AG09319 (cell line): ENCODE measurements at places on chromosomes 3 and 15.

- no peak for DNase-seq
Measured at GRCh38 chr3:52277071-52277964, 1.1 kb downstream of the WDR82 start.

DNA sequence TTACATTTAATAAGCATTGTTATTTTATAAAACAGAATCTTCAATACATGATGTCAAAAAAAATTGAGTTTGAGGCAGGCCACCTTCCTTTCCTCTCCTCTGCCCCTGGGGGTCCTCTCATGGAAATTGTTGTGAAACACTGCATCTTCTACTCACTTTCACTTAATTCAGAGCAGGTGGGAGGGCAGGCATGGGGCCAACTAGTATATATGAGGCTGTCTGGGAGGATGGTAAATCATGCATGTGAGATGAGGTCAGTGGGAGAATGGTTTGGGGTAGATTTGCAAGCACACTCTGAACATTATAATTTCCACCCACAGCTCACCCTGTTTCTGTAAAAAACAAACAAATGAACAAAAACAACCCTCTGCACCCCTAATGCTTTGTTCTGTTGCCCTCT lies 10.4 kb upstream of the CCDC14 start:
- DNase-seq, result no peak

- DNase-seq, result no peak
Measured at GRCh38 chr3:77373619-77374018, 333.7 kb downstream of the ROBO2 start.

- DNase-seq, result no peak
Measured at GRCh38 chr15:99478977-99479376, 86.8 kb upstream of the MEF2A start.

- DNase-seq, result no peak
Measured at GRCh38 chr3:173886-174285, 22.7 kb upstream of the CHL1 start.

DNA sequence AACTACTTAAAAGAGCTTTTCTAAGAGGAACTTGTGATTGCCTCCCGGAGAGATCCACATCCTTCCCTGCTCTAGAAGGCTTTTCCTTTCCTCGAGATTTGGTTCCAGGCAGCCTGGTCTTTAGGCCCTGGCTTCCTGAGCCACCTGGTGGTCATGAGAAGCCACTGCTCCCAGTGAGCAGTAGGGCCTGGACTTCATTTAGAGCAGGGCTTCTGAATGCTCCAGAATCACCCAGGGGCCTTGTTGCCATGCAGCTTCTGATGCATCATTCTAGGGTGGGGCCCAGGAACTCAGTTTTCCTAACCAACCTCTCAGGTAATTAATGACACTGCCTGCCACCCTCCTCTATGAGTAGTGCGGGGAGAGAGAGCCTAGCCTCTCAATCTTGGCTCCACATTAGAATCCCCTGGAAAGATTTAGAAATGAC lies 29.6 kb downstream of the PSMD6 start:
- DNase-seq, result peak; percentile 49

DNA sequence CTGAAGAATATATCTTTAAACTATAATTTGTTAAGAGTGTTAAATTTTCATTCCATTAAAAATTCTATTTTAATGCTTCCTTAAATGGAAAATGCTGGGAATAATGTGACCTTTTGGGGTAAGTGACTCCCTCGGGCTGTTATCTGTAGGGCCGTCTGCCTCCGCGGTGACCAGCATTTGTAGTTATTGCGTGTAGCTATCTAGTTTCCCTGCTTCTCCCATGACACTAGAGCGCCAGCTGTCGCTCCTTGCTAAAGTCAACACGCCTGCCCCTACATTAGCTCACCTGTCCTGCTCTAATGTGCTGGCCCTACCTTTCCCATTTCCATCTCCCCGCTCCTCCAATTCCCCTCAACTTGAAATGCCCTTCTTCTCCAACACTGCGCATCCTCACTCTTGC lies 12.4 kb upstream of the CHRM5 start:
- DNase-seq, result no peak

GRCh38 chr3:116238846-116239565 lies 206.3 kb downstream of the LSAMP start:
- no peak for DNase-seq

GRCh38 chr3:138351151-138351550 lies 2.8 kb downstream of the MRAS start:
- DNase-seq, result no peak

GRCh38 chr3:3778641-3779270 lies 20.5 kb upstream of the LRRN1 start:
- no peak for DNase-seq

- DNase-seq, result peak; percentile 40
Measured at GRCh38 chr3:59774634-59775033, 724.8 kb upstream of the CFAP20DC start.

DNA sequence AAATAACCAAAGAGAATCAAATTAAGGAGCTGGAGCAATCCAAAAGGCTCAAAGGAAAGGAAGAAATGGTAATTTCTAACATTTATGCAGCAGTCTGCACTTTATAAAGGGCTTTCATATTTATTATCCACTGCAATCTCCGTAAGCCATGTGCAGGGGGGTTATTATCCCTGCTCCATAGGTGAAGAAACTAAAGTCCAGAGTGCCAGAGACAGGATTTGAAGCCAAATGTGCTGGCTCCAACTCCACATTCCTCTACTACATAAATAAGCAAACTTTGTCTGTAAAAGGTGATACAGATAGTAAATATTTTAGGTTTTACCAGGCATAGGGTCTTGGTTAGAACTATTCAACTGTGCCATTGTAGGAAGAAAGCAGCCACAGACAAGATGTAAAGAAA lies 221.4 kb downstream of the MINAR1 start:
- DNase-seq, result no peak

DNA sequence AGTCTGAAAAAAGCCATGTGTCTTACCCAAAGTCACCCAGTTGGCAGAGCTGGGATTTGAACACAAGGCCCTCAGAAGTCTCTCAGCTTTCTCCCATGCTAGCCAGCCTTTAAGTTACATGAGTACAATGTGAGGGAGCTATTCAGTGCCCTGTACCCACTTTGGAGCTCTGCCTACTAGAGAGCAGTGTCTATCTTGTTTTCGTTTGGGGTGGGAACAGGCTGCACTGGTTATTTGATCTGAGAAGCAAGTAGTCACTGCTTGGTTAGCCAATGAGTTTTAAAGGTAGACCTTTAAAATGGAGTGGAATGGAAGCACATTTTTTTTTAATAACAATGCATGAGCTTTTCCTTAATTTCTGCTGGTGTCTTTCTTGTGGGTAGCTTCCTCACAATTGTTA lies 231.1 kb upstream of the BHLHE40 start:
- DNase-seq, result no peak
